COR-L47 (cell line): ENCODE measurements at places on chromosomes 2 and 18.

DNA sequence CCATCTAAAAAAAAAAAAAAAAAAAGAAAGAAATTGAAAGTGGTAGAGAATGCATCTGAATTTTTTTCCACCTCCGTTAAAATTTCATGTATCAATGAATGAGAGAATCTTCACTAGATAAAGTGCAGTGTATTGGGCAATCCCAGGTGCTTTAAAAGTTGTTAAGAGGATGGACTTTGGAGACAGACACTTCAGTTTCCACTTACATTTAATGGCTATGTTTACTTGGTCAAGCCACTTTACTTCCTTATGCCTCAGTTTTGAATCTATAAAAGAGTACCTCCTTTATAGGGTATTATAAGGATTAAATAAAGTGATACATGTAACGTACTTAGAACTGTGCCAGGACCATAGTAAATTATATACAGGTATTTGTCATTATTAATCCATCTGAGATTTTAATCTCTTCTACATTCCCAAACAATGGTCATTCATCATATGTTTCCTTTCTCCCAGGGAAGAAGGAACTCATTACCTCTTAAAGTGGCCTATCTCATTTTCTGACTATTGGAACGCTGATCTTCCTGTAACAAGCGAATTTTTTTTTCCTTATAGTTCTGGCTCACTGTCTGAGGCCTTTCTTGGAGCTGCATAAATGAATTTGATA lies 29.1 kb upstream of the TANK start:
- no peak for DNase-seq

DNA sequence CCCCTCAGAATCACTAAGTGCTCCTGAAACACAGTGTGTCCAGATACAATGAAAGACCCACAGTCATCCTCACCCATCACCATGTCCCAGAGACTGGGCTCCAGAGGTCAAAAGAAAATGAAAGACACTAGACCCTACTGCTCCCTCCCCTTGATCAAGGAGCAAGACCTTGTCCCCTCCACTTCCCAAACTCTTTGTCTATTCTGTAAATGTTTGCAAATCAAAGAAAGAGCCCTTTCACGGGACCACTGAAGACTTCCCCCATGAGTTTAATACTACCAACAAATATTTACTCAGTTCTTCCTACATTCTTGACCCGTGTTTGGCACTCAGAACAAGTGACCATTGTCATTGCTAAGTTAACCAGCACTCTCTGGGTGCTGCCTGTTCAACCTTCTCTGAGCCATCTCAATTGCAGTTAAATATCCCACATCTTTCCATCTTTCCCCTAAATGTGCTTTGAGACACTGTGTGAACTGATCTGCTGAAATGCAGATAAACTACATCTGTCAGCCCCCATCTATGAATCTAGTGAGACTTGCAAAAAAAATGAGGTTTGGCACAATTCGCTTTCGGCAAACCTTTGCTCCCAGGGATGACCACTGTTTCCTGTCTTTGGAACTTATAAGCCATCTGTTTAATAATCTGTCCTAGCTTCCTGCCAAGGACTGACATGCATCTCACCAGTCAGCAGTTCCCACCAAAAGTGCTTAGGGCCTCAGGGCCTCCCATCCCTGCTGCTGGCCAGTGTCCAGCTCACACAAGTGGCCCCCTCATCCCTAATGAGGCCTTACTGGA lies 170.3 kb downstream of the GFPT1 start:
- DNase-seq: no peak

DNA sequence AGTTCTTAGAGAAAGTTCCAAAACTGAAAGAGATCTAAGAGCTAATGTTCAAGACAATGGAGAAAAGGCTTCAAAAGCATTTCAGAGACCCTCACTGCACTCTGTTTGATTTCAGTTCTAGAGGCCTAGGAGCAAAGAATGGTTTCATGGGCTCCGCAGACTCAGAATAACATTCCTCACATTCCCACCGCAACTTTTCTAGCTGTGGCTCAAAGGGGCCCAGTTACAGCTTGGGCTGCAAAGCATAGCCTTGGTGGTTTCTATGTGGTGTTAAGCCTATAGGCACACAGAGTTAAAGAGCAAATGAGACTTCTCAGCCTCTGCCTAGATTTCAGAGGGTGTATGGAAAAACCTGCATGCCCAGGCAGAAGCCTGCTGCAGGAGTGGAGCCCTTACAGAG lies 73.0 kb downstream of the FSIP2 start:
- DNase-seq: no peak

- no peak for DNase-seq
Measured at GRCh38 chr2:207558079-207558491, 28.3 kb downstream of the CREB1 start.

DNA sequence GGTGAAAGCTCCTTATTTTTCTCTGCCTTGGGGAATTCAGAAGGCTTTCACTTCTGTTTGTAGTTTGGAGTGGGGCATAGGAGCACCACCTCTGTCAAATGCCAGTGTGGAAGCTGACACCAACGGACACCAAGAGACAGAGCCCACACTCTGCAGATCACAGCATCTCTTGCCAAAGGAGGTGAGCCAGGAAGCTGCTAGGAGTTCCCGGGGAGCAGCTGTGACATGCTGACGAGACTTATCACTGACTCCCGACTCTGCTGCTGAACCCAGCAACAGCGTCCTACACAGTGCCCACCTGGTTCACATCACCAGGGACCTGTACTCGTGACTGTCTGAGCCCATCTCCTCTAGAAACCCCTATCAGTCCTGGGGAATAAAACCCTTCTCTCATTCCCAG lies 8.1 kb downstream of the TEX51 start:
- DNase-seq: no peak

DNA sequence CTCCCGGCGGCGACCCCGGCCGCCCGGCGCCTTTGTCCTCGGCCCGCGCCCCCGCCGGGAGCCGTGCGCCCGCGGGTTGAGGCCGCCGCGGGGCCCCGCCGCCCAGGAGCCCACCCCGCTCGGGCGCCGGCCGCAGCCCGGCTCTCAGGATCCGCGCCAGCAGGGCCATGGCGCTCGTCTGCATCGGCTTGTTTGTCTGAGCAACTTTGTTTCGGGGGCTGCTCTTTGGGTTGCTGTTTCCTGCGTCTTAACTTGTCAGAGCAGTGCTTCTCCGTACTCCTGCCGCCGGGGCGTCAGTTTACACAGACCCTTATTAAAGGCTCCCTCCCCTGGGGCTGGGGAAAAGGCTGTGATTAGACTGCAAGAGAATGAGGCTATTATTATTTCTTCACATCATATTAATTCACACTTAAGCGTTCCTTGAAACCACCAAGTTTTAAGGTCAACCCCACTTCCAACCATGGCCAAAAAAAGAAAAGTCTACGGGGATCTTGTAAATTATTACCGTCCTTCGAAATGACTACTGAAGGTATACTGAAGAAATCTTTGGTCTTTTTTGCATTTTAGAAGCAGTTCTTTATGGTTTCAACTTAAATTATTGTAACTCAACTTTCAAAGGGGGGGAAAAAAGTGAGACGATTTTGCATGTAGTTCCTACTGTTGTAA lies at the start of gene CYP27C1:
Gene CYP27C1 (minus strand): TSS at position 198 of the 666 bp plus-strand sequence. CDS start 29 bp downstream, at position 169.
- no peak for DNase-seq
